ENCODE measurements at places on chromosomes 7 and 10.

GRCh38 chr7:116354546-116355423, 144.4 kb downstream of the TES start:
- peak; percentile 33 for DNase-seq

GRCh38 chr7:140249036-140249806, 72.4 kb upstream of the KDM7A start:
- DNase-seq, result no peak

DNA sequence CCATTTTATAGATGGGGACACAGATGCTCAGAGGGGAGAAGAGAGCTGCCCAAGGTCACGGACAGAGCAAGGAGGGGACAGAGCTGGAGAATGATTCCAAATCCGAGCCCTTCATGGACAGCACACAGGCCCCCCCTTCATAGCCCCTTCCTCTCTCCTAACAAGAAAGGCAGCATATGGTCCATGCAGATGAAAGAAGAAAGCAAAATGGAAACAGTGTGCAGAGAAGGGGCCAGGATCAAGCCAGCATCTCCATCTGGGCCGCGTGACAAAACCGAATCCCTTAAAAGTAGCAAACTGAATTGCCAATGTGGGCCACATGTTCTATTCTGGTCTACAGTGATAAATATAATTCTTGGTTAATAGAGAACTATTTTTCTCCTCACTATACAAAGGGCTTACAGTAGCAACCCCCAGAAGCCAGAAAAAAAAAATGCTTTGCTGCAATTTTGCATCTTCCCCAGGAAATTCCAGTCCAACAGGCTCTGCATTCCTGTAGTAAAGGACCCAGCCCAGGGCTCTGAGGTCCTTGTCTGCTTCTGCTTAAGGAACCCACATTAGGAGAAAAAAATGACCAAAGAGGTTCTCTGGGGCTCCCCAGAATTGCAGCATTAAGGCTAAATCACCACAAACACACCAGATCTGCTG, 7.8 kb downstream of the CPXM2 start:
- no peak for DNase-seq

GRCh38 chr7:92806496-92806895, 29.9 kb downstream of the CDK6 start:
- DNase-seq, result no peak

DNA sequence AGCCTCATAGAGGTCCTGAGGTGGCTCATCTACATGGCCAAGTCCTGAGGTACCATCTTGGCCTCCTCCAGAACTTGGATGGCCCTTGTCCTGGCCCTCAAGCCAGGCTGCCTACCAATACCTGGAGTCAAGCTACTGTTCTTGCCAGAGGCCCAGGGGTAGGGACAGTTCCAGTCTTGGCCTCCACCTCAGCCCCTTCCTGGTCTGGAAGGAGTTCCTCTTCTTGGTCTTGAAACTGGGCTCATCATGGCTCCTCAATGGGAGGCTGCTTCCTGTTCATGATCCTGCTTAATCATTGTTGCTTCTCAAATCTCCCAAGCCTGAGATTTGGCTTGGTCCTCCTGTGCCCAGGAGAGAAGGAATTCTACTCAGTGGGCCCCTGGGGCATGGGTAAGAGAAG, 3.9 kb downstream of the HPS6 start:
- peak; percentile 37 for DNase-seq

DNA sequence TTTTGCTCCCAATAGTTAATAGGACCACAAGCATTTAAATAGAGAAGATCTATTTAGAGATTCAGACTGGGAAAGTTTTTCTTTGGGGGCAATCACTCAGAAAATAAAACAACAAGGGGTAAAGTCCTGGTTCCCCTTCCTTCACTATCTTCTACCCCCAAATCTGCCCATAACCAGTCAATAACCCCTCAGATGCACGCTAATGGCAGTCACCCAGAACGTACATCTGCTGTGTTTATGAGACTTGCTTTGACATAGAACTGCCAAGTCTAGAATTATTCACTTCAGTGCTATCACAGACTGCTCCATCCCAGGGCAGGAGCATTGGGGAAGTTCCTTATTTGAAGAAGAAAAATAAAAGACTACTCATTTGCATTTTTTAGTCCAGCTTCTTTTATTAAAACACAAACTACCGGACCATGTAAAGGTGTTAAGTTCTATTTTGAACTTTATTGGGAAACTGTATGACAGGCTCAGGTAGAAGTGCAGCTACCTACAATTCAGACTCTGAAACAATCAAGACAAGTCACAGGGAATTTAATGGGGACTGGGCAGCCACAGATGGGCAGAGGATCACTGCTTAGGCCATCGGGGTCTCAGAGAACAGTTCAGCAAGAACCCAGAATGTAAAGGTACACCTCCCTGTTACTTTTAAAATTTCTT, 38.4 kb downstream of the ANK3 start:
- DNase-seq, result no peak

DNA sequence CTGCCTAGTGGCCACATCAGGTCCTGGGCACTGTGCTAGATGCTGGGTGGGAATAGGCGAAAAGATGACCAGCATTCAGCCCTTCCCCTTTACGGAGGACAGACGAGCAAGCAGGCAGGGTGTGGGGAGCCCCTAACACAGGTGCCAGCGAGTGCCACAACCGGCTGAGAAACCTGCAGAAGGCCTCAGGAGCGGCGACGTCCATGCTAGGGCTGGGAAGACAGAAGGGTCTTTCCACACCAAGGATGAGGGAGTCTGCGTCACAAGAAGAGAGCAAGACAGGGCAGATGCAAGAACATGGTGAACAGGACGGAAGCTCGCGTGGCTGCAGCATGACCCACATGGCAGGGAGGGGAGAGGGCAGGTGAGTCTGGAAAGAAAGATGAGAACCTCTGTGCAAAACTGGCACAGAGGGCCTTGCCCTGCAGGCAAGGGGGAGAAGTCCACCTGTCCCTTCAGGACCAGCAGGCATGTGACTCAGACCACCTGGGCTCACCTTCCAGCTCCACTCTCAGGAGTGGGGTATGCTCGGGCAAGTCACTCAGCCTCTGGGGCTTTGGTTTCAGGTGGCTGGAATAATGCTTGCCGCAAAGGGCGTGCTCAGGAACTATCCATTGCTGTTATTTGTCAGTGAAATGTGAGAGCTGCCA, 36.6 kb downstream of the KCNH2 start:
- DNase-seq, result no peak

- DNase-seq, result no peak
Observed at GRCh38 chr10:12587451-12587888, 238.1 kb downstream of the CAMK1D start.

GRCh38 chr7:157875230-157876179, 538.7 kb downstream of the DNAJB6 start:
- DNase-seq, result peak; percentile 54

- no peak for DNase-seq
Observed at GRCh38 chr7:110418659-110419280, 672.2 kb upstream of the LRRN3 start.

GRCh38 chr7:103989785-103990767, 618 bp upstream of the RELN start:
- peak; percentile 5 for DNase-seq

GRCh38 chr7:101545441-101546190, 83.5 kb downstream of the MYL10 start:
- DNase-seq, result no peak

DNA sequence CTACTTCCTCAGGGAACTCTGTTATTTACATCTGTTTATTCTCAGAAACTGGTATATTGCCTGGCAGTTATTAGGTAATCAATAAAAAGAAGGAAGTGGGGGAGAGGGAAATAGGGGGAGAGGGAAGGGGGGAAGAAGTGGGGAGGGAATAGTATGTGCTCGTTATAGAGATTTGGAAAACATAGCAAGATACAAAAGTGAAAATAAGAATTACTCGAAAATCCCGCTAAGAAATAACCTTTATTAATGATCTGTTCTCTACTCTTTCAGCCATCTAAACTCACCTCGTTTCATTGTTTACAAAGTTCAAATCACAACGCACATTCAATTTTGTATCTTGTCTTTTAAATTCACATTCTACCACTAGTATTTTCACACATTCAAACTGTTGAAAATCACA, 63.0 kb upstream of the CDCA7L start:
- no peak for DNase-seq

DNA sequence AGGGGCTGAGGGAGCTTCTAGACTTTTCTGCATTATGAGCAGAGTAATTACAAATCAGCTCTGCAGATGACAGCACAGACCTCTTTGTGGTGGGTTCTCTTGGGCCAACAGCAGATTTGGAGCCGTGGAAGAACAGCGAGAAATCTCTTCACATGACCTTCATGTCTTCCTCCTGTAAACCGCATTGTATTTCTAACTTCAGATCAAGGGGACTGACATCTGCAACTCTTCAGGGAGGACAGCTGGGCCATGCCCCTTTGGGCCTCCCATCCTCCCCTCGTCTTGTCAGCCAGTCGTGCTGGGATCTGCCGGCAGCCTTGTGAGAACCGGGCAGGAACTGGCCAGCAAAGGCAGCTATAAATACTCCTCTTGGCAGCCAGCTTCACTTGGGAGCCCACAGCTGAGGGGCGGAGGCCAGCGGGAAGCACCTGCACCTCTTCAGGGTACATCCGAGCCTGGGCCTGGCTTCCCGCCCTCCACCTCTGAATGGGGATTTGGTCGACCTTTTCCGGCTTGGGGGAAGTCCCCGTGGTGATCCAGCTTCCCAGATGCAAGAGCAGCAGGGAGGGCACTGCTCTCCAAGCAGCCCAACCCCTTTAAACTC, 54.7 kb downstream of the STEAP1B start:
- DNase-seq, result no peak

- no peak for DNase-seq
Observed at GRCh38 chr7:101536232-101536631, 92.9 kb downstream of the MYL10 start.

DNA sequence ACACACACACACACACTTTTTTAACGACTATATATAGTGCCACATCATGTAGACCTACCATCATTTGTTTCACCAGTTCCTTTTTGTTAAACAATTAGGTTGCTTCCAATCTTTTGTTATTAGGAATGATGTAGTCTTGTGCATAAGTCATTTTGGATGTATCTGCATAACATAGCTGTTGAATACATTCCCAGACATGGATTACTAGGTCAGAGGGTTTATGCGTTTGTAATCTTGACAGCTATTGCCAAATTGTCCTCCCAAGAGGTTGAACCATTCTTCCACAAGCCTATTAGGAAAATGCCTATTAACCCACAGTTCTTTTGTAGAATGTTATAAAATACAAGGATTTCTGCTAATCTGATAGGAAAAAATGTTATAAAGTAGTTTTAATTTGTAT, 87.3 kb downstream of the PALS2 start:
- no peak for DNase-seq

- DNase-seq, result no peak
Observed at GRCh38 chr10:70601746-70602145, 795 bp downstream of the PRF1 start.
